ENCODE measurements at places on chromosomes 5 and 9. TPM values are rescaled to one million over a fixed set of nuclear protein-coding genes. Genes with fewer than 3 reads are reported as not detected.

- DNase-seq: no peak
Measured at GRCh38 chr5:143882520-143882919, 70.6 kb downstream of the HMHB1 start.

FBP2 gene
- polyA plus RNA-seq: not detected

DNA sequence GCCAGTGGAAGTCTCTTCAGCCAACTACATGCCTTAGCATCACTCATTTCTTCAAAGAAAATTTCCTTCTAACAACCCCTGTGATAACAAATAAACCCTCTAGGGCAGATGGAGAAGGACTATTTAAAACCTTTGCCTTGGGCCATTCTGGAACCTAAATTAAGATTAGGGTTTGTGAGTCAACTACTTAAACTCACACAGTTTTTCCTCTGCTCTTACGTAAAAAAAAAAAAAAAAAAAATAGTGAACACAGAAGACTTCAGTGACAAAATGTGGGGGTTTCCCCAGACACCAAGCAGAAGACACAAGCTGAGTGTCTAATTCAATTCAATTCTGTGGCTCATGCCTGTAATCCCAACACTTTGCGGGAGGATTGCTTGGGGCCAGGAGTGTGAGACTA is 65.8 kb upstream of the ERCC6L2 start:
- no peak for DNase-seq

SLC28A3 gene
- 0.03 TPM for polyA plus RNA-seq

DNA sequence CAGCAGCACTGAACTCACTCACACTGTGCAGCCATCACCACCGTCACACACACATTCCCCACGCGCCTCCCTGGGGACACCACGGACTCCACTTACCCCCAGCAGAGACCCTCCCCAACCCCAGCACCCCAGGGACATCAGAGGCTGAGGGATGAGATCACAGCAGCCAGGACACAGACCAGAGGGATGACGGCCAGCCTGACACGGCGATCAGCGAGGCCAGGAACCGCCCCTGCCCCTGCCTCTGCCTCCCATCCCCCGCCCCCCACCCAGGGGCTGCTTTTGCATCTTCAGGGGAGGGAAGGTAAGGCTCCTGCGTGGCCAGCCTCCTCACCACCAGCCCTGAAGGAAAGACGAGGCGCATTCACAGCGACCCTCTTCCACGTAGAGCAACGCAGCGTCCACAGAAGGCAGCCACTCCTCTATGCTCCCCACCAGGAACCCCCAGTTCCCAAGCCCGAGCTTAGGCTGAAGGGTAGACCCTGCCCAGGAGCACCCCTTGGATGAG is 104.5 kb downstream of the VAV2 start:
- no peak for DNase-seq

PCDHB7 gene
- 4.5 TPM for polyA plus RNA-seq

GRCh38 chr5:126794157-126794828 is 17.4 kb downstream of the LMNB1 start:
- no peak for DNase-seq

DNA sequence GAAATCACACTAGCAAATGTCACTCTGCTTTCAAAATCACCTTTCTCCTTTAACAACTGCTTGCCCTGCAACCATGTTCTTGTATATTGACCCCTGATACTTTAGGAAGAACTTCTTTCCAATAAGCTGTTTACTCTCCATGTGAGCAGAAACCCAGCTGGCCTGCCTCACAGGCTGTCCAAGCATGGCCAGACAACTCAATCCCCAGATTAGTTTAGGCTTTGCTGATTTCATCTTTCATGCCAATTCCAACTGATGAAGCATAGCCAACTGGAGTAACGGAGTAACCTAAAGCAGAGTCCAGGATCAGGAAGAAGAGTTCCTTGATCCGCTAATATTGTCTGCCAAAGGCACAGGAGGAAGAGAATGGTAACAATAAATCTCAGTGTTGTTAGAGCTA is 56.7 kb upstream of the HTR1A start:
- DNase-seq: no peak

DNA sequence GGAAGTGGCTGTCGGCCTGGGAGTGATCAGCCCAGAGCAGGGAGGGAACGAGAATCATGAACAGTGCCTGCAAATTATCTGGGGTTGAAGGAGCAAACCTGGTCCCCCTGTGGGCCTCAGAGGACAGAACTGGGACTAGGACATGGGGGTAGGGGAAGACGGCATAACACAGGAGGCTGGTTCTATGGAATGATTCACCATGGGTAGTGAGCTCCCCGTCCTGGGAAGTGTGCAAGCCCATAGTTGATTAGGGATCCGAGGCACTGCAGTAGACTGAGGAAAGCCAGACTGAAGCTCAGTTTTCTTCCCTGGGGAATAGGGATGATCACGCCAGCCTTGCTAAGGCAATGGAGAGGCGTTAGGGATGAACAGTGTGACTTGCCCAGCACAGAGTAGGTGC is 5.6 kb downstream of the ADGRD2 start:
- DNase-seq: no peak

TMEFF1 gene
- polyA plus RNA-seq: 5.9 TPM

GRCh38 chr9:8155706-8156105 is 356.1 kb upstream of the DMAC1 start:
- DNase-seq: no peak

CDKN2B-AS1 gene
- 0.18 TPM for polyA plus RNA-seq

DNA sequence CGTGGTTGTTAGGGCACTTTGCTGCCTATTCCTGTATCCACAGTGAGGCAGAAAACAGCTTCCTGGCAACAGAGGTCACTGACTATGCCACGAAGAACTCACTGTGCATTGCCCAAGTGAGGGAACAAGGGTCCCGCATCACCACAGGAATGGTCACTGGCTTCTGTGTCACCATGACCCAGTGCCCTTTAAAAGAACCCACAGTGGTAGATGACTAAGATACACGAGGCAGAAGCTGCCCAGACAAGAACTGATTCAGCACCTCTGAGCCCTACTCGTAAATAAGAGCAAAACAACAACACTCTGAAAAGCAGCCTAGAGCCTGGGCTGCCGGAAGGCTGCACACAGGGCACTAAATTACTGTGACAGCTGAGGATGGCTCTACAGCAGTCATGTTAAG is 236.6 kb upstream of the RASEF start:
- DNase-seq: no peak

GRCh38 chr9:115167175-115167574 is 49.2 kb upstream of the TNC start:
- DNase-seq: no peak

DNA sequence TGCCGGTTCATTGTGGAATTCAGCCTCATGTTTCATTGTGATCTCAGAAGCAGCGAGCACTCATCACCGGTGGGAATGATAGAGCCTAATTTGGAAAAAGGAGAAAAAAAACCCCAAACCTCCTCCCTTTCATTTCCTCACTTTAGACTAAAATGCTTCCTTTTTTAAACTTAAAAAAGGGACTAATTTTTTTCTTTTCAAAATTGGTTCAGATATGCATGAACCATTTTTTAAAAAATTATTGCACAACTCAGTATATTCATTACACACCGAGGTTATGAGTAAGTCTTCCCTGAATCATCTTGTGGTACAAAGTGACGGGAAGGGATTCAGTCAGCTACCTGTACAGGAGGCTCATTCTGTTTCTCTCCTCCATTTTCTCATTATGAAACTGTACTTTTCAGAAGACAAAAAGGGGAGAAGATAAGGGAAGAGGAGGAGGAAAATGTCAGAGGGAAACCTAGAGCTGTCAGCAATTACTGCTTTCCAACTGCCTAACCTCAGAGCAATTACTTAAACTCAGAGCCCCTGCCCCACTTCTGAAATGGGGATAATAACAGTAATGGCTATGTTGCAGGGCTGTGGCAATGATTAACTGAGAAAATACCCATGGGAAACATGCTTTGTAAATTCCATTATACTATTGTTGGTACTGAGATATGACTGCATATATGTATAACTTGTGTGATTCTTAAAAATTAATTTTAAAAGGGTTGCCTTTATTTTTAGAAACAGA is 24.0 kb downstream of the GALNT10 start:
- DNase-seq: no peak

- no peak for DNase-seq
Measured at GRCh38 chr9:1170918-1171317, 120.8 kb downstream of the DMRT2 start.

DNA sequence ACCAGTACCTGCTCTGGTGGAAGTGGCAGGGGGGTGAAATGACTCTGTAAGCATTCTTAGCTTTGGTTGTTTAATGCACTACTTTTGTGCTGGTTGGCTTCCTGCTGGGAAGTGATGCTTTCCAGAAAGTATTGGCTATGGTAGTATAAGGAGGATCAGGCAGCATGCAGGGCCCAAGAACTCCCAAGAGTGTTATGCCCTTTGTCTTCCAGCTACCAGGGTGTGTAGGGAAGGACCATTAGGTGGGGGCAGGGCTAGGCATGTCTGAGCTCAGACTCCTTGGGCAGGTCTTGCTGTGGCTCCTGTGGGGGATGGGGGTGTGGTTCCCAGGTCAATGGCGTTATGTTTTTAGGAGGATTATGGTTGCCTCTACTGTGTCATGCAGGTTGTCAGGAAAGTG is 135.8 kb upstream of the TRPC7 start:
- DNase-seq: no peak

SEMA5A gene
- polyA plus RNA-seq: 35.6 TPM

SPATA9 gene
- polyA plus RNA-seq: 1.1 TPM

HACD4 gene
- polyA plus RNA-seq: 3.0 TPM

DNA sequence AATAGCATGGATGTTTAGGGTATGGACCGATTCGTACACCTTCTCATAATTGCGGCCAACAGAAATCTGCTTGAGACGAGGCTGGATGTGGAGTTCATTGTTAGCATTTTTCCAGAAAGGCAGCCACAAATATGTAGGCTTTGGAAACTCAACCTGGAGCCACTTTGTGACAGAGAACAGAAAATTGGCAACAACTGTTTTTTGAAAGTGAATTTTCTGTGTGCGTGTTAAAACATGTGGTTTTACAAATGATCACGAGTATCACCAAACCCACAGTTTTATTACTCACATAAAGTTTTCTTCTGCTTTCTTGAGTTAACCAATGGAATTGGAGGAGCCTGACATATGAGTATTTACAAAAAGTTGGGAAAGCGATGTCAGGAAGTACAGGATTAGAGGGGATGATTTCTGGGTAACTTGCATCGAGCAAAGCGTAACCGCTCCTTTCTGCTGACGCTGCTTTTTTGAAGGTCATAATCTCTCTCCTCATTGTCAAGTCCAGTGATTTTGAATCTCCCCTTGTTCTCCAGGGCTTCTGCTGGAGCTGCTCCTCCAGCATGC is 138.5 kb upstream of the TAF11L2 start:
- DNase-seq: no peak

- DNase-seq: no peak
Measured at GRCh38 chr9:135079018-135079417, 8.4 kb upstream of the OLFM1 start.

DNA sequence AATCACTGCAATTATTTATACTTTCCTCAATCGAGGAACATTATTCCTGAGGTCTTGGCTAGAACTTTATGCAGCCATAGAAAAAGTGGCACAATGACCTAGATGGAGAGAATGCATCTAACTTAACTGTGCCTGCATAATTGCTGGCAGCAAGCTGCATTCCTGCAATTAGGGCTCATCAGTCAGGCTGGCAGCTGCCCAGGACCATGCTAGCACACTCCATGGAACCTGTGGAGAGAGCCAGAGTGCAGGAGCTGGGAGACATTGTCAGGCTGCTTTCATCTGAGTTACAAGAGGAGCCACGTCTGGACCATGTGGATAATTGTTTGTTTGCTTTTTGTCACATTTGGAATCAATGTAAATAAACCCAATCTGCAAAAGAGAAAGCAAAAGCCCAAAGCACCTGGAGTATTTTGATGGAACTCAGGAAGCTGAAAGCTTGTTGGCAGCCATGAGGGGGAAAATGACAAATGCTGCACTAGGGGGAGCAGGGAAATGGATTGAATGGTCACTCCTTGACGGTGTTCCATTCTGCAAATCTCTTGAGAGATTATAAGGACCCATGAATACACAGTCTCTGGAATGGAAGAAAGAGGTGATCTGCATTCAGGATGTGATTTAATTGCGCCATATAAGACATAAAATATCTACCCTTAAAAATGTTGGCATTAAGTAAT is 839.9 kb downstream of the MAT2B start:
- no peak for DNase-seq

DNA sequence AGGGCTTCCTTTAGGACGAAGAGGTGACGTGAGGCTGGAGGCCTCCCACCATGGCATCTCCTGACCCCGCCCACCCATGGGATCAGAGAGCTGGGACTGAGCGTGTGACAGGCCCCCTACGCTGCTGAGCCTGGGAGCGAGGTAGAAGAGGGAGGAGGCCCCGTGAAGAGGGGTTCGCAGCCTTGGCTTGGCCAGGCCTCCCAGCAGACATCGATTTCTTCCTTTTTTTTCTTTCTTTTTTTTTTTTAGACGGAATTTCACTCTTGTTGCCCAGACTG is 39.5 kb downstream of the PTGES start:
- no peak for DNase-seq

GRCh38 chr5:6525910-6526309 is 77.3 kb downstream of the UBE2QL1 start:
- peak; percentile 10 for DNase-seq

GRCh38 chr5:108919591-108920326 is 172.1 kb downstream of the FER start:
- DNase-seq: no peak

DNA sequence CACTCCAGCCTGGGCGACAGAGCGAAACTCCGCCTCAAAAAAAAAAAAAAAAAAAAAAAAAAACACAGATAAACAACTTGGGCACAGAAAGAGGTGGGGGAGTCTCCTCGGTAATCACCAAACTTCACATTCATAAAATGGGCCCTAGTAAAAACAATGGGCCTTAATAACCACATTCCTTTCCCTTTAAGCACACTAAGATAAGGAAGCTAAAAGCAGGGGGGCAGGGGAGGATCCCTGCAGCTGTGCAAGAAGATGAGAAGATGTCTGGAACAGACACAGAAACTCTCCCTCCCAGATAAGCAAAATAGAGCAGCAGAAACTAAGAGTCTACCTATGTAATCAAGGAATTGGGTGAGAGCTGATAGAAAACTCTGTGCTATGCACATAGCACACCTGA is 111.2 kb upstream of the FAM174A start:
- DNase-seq: no peak

DNA sequence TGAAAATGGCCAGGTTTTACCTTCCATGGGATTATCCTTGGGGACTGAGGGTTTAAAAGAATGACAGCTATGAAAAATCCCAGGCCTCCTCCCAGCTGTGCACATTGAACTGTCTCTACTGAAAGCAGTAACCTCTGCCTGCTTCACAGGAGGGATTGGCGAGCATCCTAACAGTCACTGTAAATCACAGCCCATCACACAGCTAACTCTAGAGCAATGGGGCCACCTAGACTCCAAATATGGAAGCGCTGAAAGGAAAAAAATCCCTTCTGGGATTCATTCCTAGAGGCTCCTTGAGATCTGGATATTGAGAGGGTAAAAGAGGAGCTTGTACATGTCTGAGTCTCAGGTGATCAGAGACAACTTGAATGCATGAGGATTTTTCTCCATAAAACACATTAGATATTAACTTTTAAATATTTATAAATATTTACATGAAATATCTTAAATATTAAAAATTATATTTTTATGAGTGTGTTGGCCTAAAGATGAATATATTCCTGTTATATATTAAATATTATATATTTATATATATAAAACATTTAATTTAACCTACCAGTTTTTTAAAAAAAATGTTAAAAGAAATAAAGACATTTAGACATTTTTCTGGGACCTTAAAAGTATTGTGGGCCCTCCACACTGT is 133.8 kb upstream of the SLC24A2 start:
- peak; percentile 66 for DNase-seq

GRCh38 chr5:52893105-52893504 is 96.0 kb upstream of the ITGA2 start:
- no peak for DNase-seq

TJP2 gene
- 90.8 TPM for polyA plus RNA-seq

Measured in left renal cortex interstitium (tissue), 4 donors.